Stimulated activated CD4-positive, alpha-beta T cell treated with anti-CD3 and anti-CD28 coated beads, TNF-alpha, amount 100 ng/mL, for 1 hour (primary cell): ENCODE measurements at places on chromosomes 5 and 9.

- DNase-seq, result no peak
These were observed 117.5 kb upstream of the NR5A1 start for GRCh38 chr9:124624735-124624992.

DNA sequence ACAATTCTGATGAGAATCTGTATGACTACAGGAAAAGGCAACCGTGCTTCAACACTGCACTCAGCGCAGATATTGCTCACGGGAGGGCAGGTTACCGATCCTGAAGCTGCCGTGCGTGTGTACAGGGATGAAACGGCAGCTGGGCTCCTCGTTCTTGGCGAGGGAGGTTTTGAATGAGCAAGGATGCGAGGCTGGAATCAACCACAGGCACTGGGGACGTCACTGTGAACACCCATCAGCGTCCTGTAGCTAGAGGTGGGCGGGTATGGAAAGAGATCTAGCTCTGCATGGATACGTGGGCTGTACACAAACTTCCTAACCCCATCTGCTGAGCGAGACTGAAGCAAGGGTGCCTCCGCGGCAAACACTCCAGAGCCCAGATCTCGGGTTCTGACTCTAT is 84.3 kb upstream of the COL5A1 start:
- DNase-seq, result no peak

- no peak for DNase-seq
These were observed 530.2 kb downstream of the EBF1 start for GRCh38 chr5:158569534-158569933.

GRCh38 chr5:126926187-126926586 is 104.2 kb downstream of the MARCHF3 start:
- no peak for DNase-seq

DNA sequence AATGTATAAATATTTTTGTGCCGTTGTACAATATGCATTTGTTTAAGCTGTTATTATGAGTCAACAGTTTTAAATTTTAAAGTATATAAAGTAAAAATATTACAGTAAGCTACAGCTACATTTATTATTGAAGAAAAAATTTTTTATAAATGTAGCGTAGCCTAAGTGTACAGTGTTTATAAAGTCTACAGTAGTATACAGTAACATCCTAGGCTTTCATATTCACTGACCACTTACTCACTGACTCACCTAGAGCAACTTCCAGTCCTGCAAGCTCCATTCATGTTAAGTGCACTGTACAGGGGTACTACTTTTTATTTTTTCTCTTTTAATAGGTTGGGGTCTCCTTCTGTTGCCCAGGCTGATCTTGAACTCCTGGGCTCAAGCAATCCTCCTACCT is 30.6 kb downstream of the SIL1 start:
- DNase-seq, result no peak

DNA sequence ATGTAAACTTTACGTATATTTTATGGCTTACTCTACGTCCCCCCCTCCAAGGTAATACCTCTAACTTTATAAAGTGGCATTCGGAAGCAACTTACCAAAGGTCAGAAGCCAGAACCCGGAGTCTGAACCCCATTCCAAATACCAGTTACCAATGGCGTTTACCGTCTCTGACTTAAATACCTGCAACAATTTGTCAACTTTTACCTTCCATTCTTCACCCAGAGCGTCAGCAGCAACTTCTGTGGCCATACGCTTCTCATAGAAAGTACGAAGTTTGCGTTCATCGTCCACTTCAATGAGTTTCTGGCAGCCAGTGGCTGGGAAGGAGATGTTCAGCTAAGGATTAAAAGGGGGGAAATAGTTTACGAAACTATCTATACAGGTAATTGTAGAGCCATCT is 753 bp downstream of the RPS6 start:
- no peak for DNase-seq

DNA sequence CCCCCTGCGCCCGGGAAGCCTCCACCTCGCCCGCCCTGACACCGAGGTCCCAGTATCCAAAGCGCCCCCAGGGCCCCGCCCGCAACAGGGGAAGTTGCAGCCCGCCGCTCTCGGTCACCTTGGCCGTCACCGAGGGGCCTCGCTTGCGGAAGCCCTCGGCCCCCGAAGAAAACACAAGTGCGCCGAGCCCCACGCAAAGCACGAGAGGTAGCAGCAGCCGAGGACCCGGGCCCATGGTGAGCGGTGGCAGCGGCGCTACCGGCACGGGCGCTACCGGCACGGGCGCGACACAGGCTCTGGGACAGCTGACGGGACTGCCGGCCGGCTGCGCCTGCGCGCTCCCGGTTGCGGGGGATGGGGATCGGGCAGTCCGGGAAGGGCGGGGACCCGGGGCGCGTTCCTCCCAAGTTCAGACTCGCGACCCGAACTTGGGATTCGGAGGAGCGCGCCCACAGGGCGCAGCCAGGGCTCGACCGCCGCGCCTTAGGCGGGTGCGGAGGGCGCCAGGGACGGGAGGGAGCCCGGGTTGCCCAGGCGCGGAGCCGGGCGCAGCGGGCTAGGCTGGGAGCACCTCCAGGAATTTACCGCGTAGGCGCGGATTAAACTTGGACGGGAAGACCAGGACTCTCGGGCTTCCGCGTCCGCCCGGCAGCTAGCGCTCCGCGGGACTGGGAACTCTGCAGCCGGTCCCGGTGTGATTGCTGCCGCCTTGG is at the start of gene PPIC:
Gene PPIC, minus strand, starts transcription at position 335 of the 713 bp plus-strand sequence. Its CDS starts 100 bp downstream, at position 235.
- DNase-seq, result no peak
